ENCODE measurements at places on chromosomes 5 and 9. TPM values are rescaled to one million over a fixed set of nuclear protein-coding genes. Genes with fewer than 3 reads are reported as not detected.

SHISAL2B gene
- total RNA-seq, result not detected

- H3K27ac ChIP-seq, result peak overlapping the region; percentile 79
- H3K36me3 ChIP-seq, result peaks cover 64% of the 10 kb centered on the region
- peak; percentile 90 for DNase-seq
These were observed 26.8 kb upstream of the RPL26L1 start for GRCh38 chr5:172932313-172933017.

- H3K4me3 ChIP-seq, result no peak overlapping the region
- no peak for DNase-seq
- no peak overlapping the region for H3K27ac ChIP-seq
- H3K36me3 ChIP-seq, result no peaks in the 10 kb centered on the region
These were observed 120.4 kb upstream of the FST start for GRCh38 chr5:53359916-53360517.

LPAR1 gene
- total RNA-seq, result 16.1 TPM

PTGR1 gene
- 145 TPM for total RNA-seq

- H3K27me3 ChIP-seq, result no peaks in the 10 kb centered on the region
- no peaks in the 10 kb centered on the region for H3K36me3 ChIP-seq
- H3K4me3 ChIP-seq, result no peak overlapping the region
- H3K4me1 ChIP-seq, result no peaks in the 10 kb centered on the region
- H3K27ac ChIP-seq, result no peak overlapping the region
These were observed 25.8 kb upstream of the TPD52L3 start for GRCh38 chr9:6302417-6302816.

DNA sequence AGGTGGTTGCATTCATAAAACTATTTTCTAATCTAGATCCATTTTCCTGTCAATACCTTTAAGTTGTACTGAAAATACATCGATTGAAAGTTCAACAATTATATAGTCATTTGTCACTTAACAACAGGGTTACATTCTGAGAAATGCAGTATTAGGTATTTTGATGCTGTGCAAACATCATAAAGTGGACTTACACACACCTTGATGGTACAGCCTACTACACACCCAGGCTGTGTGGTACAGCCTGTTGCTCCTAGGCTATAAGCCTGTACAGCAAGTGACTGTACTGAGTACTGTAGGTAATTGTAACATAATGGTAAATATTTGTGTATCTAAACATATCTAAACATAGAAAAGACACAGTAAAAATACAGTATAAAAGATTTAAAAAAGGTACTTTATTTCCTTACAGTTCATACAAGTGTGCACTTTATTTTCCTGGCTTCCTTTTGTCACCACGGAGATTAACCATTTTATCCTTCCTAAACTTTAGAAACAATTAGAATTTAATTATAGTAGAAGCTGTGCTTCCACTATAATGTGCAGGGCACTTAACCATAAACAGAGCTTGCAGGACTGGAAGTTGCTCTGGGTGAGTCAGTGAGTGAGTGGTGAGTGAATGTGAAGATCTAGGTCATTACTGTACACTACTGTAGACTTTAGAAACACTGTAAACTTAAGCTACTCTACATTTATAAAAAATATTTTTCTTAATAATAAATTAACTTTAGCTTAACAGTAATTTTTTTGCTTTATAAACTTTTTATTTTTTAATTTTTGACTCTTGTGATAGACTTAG is 42.9 kb upstream of the MEF2C start:
- no peaks in the 10 kb centered on the region for H3K4me1 ChIP-seq
- H3K36me3 ChIP-seq, result no peaks in the 10 kb centered on the region
- no peak for DNase-seq
- H3K27me3 ChIP-seq, result no peaks in the 10 kb centered on the region

- no peak overlapping the region for H3K4me3 ChIP-seq
- DNase-seq, result no peak
- no peaks in the 10 kb centered on the region for H3K27me3 ChIP-seq
- H3K4me1 ChIP-seq, result no peaks in the 10 kb centered on the region
- H3K36me3 ChIP-seq, result no peaks in the 10 kb centered on the region
These were observed 190.6 kb upstream of the COX7C start for GRCh38 chr5:86427158-86427557.

- H3K4me1 ChIP-seq, result peaks cover 8% of the 10 kb centered on the region
- no peak overlapping the region for H3K4me3 ChIP-seq
- H3K27ac ChIP-seq, result no peak overlapping the region
- H3K36me3 ChIP-seq, result no peaks in the 10 kb centered on the region
- no peak for DNase-seq
These were observed 5.9 kb upstream of the RAD23B start for GRCh38 chr9:107276966-107277710.

DNA sequence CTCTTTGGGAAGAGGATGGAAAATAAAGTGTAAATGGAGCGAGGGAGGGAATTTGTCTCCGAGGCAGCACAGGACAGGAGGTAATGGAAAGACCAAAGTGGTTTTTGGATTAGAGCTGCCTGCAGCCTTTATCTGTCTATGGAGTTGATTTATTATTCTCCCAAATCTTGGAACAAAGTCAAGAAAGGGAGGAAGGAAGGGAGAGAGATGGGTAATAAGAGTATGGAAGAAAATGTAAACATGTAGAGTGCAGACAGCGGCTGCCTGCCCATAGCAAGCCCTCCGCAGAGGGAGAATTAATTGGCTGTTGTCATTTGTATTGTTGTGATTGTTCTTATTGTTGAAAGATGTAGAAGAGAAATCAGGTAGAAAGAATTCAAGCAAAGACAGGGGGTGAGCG is 15.7 kb downstream of the KCNIP1 start:
- H3K27me3 ChIP-seq, result peaks cover 9% of the 10 kb centered on the region
- DNase-seq, result peak; percentile 43
- no peak overlapping the region for H3K4me3 ChIP-seq
- H3K4me1 ChIP-seq, result peaks cover 13% of the 10 kb centered on the region
- no peaks in the 10 kb centered on the region for H3K36me3 ChIP-seq

DNA sequence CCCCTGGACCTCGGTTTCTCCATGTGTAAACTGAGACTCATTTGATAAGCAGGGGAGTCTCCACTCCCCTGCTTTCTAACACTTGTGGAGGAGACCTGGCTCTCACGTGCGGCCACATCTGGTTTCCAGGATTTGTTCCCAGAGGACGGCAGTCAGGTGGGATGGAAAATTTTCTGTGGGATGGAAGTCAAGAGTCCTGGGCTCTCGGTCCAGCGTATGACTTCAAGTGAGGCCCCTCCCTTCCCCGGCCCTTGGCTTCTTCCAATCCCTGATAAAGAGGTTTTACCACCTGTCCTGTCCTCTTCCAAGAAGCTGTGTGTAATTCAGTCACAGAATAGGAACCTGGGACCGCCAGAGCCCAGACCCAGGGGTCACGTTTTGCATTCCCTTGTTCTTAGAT is 35.0 kb downstream of the TMOD1 start:
- no peak overlapping the region for H3K27ac ChIP-seq
- no peak for DNase-seq
- peaks cover 22% of the 10 kb centered on the region for H3K36me3 ChIP-seq
- H3K4me1 ChIP-seq, result no peaks in the 10 kb centered on the region
- H3K4me3 ChIP-seq, result no peak overlapping the region
- H3K27me3 ChIP-seq, result no peaks in the 10 kb centered on the region

DNA sequence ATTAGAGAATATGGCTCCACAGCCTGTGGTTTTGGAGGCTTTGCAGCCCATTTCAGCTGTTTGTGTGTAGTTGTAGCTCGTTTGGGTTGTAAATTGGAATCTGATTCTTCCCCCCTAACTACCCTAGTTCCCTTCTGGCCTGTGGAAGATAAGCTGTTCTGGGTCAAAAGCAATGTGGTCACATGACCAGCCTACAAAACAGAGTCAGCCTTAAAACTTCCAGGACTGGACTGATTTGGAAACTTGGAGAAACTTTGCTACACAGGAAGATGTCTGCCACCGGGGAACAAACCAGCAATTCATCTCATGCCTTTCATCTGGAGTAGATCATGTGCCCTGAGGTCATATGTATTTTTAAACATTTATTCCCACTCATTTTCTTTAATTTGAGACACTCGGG is 83.8 kb downstream of the DAPK1 start:
- no peak overlapping the region for H3K4me3 ChIP-seq
- DNase-seq, result peak; percentile 80
- H3K27me3 ChIP-seq, result no peaks in the 10 kb centered on the region
- peaks cover 76% of the 10 kb centered on the region for H3K4me1 ChIP-seq
- H3K36me3 ChIP-seq, result no peaks in the 10 kb centered on the region

GRCh38 chr9:134677743-134678142 is 36.1 kb downstream of the COL5A1 start:
- H3K4me1 ChIP-seq, result peaks cover 11% of the 10 kb centered on the region
- H3K27ac ChIP-seq, result no peak overlapping the region
- H3K4me3 ChIP-seq, result no peak overlapping the region
- no peak for DNase-seq
- no peaks in the 10 kb centered on the region for H3K27me3 ChIP-seq

DNA sequence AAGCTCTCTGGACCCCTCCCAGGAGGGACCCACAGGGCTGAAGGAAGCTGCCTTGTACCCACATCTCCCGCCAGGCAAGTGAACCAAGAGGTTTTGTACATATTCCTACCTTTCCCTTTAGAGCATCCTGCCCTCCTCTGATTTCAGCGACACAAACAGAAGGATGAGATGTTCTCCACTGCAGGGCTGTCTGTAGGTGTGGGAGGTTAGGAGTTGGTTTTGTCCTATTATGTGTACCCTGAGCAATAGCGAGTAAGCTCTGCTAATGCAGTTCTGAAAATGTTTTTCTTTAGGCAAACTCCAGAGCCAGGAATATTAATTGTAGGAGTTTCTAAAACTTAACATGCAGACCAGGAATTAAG is 13.0 kb downstream of the SQSTM1 start:
- no peak for DNase-seq
- H3K27me3 ChIP-seq, result no peaks in the 10 kb centered on the region
- H3K27ac ChIP-seq, result no peak overlapping the region
- H3K36me3 ChIP-seq, result peaks cover 90% of the 10 kb centered on the region
- no peak overlapping the region for H3K4me3 ChIP-seq

DNA sequence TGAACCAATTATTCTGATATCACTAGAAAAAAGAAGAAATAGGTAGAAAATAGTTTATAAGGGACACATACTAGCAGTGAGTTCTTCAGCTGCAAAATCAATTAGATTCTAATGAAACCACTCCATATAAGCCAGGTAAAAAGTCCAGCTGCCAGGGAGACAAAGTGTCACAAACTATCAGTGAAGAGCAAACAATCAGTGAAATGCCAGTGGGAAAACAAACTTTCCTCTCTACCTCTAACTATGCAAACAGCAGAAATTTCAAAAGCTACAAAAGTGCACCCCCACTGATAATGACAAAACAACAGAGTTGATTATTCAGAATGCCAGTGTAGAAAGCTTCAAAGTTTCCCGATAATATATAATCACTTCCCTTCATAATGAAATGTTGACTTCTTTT is 637.2 kb upstream of the ITGA1 start:
- no peak overlapping the region for H3K4me3 ChIP-seq
- H3K27me3 ChIP-seq, result no peaks in the 10 kb centered on the region
- peaks cover 17% of the 10 kb centered on the region for H3K4me1 ChIP-seq
- DNase-seq, result peak; percentile 29

GRCh38 chr9:97362777-97363545 is 48.9 kb upstream of the TDRD7 start:
- no peaks in the 10 kb centered on the region for H3K4me1 ChIP-seq
- H3K4me3 ChIP-seq, result no peak overlapping the region
- DNase-seq, result no peak

DNA sequence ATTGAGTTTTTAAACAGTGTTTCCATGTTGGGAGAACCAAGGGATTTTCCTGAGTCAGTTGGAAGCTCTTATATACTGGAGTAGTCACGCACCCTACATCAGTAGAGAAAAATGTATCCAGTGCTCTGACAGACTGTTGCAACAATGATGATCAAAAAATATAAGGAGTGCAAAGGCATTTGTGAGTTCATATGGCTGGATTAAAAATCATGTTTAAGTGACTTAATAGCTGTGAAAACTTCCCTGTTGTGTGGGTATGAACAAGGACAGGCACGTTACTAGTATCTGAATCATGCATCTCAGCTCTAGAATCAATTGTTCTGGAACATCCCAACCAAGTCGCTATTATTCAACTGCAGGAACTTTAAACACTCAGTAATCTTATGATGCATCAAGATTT is 229.7 kb downstream of the ROR2 start:
- H3K4me3 ChIP-seq, result no peak overlapping the region
- H3K27ac ChIP-seq, result no peak overlapping the region
- no peaks in the 10 kb centered on the region for H3K4me1 ChIP-seq
- no peaks in the 10 kb centered on the region for H3K27me3 ChIP-seq

PCDHB14 gene
- total RNA-seq, result 6.4 TPM

GRCh38 chr5:172077664-172078425 is 71.4 kb upstream of the FBXW11 start:
- H3K27ac ChIP-seq, result no peak overlapping the region
- H3K27me3 ChIP-seq, result no peaks in the 10 kb centered on the region
- peaks cover 54% of the 10 kb centered on the region for H3K36me3 ChIP-seq
- DNase-seq, result peak; percentile 34

GPR21 gene
- total RNA-seq, result not detected

DNA sequence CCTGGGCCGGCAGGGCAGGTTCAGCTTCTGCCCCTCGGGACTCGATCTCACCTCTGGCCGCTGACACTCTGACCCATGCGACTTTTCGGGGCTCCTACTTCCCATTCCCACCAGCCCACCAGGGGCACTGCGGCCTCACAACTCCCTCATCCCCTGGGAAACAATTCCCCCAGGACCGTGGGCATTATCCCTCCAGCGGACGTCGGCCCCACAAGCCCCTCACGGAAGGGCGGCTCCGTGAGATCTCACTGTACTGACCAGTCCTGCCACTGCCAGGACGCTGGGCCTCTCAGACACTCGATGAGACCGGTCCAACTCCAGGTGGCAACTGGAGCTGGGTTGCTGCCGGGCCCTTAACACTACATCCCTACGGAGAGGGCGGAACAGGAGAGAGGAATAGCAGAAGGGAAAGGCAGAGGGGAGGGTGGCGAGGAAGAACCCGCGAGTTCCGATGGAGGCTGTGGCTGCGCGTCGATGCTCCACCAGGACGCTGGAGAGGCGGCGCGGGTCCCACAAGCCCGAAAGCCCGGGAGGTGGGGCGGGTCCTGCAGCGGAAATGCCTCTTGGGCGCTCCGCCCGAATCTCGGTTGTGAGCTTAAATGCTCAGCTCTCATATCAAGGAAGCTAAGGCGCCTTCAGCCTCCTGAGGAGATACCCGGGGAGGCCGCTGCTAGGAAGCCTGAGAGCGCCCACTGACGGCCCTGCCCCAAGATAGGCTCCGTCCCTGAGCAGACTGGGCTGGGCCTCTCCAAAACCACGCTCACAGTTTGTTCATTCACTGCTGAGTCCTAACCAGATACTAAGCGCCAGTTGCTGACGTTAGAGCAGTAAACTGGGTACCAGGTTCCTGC is 36.3 kb downstream of the VCP start:
- H3K4me1 ChIP-seq, result peaks cover 8% of the 10 kb centered on the region
- no peaks in the 10 kb centered on the region for H3K36me3 ChIP-seq
- H3K27ac ChIP-seq, result peak overlapping the region; percentile 16
- no peaks in the 10 kb centered on the region for H3K27me3 ChIP-seq
- H3K4me3 ChIP-seq, result peak overlapping the region; percentile 35

DNA sequence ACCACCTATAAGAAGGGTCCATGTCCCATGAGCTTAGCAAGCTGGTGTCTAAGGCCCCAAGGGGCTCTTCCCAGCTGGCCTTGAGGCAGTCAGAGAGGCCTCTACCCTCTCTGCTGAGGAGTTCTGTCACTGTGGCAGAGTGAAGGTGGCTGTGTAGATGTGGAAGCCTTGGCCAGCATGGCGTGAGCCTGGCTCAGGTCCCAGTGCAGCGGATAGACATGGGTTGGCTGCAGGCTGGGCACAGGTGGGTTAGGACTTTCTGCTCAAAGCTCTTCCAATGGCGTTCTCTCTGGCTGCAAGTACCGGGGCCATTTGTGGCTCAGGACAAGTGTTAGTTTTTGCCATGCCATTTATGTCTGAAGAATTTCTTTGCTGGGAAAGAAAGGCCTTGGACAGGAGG is 47.3 kb downstream of the JADE2 start:
- no peaks in the 10 kb centered on the region for H3K27me3 ChIP-seq
- no peak overlapping the region for H3K4me3 ChIP-seq
- H3K27ac ChIP-seq, result no peak overlapping the region
- DNase-seq, result no peak
- peaks cover 30% of the 10 kb centered on the region for H3K4me1 ChIP-seq
- peaks cover 96% of the 10 kb centered on the region for H3K36me3 ChIP-seq
